ENCODE measurements at places on chromosomes 5 and 9. TPM values are rescaled to one million over a fixed set of nuclear protein-coding genes. Genes with fewer than 3 reads are reported as not detected.

DNA sequence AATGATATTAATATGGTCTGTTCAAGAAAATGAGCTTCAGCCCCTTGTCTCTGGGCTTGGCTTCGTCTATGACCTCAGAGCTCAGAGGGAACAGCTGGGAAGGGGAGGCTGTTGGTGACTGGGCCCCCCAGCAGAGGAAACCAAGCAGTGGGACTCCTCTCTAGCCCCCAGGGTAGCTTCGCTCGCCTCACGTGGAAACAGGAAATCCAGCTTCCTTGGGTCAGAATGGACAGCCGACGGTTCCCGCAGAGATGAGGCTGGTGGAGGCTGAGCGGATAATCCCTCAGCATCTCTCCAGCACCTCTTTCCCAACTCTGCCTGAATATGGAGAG is 37.2 kb upstream of the ICE1 start:
- no peak for DNase-seq

DNA sequence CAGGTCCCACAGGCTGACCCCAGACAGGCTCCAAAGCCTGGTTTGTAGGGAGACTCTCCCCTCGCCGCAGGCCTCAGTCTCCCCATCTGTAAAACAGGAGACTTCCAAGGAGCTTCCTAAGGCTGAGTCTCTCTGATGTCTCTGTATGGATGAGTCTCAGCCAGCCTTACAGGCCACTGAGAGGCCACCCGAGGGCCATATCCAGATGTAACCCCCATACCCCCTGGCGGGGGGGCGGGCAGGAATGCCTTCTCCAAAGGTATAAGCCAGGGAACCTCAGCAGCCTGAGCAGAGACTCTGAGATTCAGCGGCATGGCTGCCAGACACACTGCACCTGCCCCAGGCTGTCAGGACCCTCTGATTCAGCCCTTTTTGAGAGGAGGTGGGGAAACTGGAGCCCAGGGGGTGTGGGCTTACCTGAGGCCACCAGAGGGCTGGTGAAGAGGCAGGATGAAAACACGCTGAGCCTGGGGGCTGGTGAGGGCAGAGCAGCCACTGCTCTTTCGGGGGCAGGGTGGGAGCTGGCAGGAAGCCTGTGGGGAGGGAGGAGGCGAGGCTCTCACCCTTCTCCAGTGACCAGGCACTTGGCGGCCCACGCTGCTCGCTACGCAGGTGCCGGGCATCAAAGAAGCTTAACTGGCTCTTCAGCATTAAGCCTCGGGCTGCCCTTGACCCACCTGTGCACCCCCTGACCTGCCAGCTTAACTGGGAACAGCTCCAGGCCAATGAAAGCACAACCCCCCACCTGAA is 5.5 kb upstream of the SUSD3 start:
- no peak for DNase-seq

- no peak for DNase-seq
Measured at GRCh38 chr5:33445798-33446197, 5.0 kb downstream of the TARS1 start.

GRCh38 chr9:90044263-90044662 is 439.5 kb downstream of the GADD45G start:
- DNase-seq: no peak

DNA sequence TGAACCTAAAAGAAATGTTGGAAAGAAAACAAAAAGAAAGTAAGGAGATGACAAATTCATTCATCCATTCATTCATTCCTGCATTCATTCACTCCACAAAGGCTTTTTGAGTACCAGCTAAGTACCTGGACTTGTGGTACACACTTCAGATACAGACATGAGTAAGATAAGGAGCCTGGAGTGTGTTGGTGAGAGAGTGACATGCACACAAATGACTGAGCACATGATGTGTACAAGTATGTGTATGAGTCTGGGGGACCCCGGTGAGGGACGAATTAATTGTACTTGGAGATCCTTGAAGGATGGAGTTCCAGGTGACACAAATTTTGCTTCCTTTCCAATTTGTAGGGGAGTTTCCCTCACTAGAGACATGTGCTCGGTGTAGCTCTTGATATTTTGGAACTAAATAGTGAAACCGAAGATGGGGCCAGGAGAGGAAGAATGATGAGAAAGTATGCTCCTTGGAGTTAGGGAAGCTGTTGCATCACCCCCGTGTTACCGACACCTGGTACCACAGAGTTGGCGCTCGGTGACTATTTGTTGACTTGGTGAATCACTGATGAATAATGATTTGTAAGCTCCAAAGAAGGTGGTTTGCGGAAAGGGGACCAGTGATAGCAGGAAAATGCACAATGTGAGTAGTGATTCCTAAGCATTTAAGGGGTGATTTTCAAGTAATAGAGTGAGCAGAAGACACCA is 509.8 kb downstream of the CCDC171 start:
- peak; percentile 98 for DNase-seq

GRCh38 chr5:59540366-59540765 is 353.2 kb downstream of the PDE4D start:
- DNase-seq: no peak

DNA sequence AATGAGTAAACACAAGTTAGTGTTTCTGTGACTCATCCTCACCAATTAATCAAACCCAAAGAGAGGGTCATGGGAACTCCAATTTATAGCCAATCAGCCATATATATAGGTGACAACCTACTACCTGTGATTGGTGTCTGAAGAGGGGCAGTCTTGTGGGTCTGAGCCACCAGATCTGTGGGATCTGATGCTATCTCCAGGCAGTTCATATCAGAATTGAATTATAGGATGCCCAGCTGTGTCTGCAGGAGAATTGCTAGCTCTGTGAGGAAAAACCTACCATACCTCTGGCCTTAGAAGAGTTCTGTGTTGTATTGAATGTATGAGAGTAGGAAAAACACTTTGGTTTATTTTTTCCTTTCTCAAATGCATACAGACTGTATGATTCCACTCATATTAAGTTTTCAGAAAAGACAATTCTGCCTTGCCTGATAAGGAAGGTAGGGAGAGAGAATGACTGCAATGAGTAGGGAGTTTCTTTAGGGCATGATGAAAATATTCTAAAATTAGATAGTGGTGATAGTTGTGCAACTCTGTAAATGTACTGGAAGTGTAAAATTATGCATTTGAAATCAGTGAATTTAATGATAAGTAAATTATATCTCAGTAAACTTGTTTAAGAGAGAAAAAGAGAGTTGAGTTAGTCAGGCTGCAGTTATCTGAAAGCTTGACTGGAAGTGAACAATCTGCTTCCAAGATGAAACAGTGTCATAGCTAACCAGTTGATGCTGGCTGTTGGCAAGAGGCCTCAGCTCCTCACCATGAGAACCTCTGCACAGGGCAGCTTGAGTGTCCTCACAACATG is 274.9 kb downstream of the AUH start:
- no peak for DNase-seq

DNA sequence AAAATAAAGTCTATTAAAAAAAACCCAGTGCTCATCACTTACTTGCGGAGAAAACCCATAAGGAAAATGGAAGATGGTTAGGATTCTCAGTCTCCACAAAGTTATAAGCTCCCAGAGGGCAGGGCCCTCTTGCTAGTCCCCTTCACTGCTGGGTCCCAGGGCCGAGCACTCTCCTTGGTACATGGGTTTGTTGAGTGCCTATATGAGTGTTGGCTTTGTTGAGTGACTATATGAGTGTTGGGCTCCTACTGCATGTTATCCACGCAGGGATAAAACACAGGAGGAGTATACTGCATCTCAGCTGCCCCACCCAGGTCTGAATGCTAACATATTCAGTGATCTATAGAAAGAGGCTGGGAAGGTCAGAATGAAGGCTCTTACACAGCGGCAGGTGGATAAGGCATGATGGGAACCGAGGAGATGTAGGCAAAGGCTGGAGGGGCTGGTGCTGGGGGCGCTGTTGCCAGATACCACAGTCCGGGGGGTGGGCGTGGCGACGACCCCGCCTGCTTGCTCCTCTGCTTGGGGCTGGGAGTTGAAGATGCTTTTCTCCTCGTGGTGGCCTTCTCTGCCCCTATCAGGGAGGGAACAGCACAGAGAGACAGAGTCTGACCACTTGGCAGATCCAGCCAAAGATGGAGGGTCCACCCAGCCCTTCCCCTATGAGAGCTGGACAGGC is 11.6 kb downstream of the ORM2 start:
- no peak for DNase-seq

- DNase-seq: no peak
Measured at GRCh38 chr9:119091074-119091473, 278.2 kb downstream of the BRINP1 start.

DNA sequence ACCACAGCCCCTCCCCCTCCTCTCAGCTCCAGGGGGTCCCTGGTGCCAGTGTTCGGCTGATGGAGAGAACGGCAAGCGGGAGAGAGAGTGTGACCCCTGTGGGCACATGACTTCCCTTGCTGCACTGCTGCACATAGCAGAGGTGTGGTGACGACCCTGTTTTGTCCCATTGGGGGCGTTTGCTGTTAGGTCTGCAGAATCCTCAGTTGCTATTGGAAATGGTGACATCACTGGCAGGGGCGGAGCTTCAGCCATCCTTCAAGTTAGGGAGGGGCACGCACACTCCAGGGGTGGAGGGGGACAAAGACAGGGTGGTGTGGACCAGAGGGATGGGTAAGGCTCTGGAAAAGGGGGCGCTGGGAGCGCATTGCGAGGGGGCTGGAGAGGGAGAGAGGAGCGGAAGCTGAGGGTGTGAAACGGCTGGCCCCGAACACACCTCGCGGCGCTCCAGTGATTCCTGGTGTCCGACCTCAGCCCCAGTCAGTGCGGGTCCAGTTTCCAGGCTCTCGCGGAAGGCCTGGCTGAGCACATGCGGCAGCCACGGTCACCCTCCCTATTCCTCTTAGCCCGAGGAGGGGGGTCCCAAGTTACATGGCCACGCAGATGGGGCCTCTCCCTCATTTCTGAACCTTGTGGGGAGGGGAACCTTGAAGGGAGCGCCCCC is 764 bp upstream of the GRIN1 start:
- no peak for DNase-seq

Gene LRRC70
- 0.17 TPM for total RNA-seq

Gene RASEF
- total RNA-seq: not detected

Gene SLC31A2
- total RNA-seq: 88.0 TPM

Gene PHF24
- total RNA-seq: not detected

Gene DOCK8
- total RNA-seq: not detected

Measured in LHCN-M2 (cell line).